T-helper 2 cell (primary cell): ENCODE measurements at places on chromosomes 2 and 18.

DNA sequence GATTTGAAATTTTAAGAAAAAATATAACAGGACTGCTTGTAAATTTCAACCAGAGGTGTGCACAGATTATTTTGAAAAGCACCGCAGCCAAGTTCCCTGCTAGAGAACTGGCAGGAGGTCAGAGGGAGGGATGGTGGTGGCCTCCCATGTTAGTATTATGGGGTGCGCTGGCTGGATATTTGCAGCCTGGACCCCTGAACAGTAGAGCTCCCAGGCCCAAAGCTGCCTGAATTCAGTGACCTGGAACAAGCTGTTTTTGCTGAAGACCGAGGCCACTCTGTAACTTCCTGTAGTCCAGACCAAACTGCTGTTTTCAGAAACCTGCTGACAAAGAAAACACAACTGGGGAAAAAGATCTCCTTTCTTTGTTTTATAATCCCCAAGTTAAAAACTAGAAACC lies 314.3 kb downstream of the TNS1 start:
- DNase-seq = no peak

DNA sequence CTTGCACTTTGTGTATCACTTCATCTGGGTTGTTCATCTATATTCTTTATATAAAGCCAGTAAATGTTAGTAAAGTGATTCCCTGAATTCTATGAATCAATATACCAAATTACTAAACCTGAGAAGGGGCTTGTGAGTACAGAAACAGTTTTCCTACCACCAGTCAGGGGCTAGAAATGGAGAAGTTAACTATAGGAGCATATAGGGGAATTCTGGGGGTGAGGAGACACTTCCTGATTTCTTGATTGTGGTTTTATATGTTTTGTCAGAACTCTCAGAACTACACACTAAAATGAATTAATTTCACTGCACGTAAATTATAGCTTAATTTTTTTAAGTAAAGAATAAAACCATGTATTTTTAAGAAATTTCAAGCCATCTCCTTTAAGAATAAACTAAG lies 93.7 kb downstream of the SESTD1 start:
- no peak for DNase-seq

- DNase-seq = no peak
Observed at GRCh38 chr18:1273469-1273868, 368.8 kb downstream of the ADCYAP1 start.

DNA sequence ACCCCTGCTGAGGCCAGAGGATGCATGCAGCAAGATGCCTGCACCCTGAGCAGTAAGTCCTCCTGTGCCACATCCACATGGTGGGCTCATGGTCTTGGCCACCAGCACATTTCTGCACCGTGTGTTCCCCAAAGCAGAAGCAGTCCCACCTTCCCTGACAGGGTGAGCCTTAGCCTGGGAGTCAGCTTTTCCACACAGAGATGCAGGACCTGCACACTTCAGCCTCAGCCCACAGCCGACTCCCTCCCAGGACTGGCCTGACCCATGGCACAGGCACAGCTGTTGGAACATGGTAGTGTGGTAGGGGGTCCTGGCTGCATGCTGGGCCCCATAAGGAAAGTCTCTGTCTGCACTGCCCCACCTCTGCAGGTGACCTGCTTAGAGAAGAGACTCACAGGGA lies 5.0 kb downstream of the SNED1 start:
- DNase-seq = no peak

GRCh38 chr2:190649035-190649797 lies at the start of gene NAB1:
Gene NAB1 (plus strand): TSS chr2:190649083. CDS start chr2:190659177, 10,094 bp downstream.
- DNase-seq = peak; percentile 61

GRCh38 chr2:62208074-62208757 lies 12.3 kb downstream of the B3GNT2 start:
- no peak for DNase-seq

DNA sequence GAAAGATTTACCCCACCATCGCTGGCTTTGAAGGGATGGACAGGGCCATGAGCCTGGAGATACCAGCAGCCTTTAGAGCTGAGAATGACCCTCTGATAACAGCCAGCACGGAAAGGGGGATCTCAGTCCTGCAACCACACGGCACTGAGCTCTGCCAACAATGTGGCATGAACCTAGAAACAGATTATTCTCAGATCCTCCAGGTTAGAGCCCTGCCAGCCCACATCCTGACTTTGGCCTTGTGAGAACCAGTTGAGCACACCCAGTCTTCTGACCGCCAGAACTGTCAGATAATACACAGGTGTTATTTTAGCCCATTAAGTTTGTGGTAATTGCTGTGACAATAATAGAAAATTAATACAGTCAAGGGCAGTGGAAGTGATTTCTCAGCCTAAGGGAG lies 9.4 kb upstream of the GNLY start:
- no peak for DNase-seq

- no peak for DNase-seq
Observed at GRCh38 chr2:28594000-28594331, 98.1 kb downstream of the PLB1 start.

DNA sequence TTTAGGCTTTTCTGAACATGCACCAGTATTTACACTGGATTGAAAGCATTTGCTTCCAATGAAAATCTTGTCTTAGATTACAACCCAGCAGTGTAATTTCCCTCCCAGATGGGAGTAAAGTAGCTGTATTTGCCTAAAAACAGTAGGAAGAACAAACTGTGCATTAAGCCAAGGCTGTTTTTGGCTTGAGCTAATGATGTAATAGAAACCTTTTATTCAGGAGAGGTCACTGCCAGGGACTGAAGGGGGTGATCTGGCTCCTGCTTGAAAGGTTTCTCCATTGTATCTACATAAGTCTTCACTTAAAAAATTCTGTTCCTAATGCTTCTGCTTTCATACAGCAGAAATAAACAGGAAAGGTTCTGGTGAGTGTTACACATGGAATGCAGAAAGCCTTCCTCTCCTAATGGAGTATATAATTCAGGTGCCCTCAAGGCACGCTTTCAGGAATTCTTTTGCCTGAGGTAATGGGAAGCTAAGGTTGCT lies 74.4 kb downstream of the MEIS1 start:
- DNase-seq = no peak

DNA sequence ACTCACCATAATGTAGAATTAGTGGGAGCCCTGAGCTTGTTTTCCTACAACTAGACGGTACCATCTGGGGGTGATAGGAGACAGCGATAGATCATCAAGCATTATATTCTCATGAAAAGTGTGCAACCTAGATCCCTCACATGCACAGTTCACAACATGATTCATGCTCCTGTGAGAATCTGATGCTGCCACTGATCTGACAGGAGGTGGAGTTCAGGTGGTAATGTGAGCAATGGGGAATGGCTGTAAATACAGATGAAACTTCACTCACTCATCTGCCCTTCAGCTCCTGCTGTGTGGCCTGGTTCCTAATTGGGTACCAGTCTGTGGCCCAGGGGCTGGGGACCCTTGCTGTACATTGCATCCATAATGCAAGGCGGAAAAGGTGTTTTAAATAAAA lies 60.7 kb downstream of the USP34 start:
- DNase-seq = no peak

GRCh38 chr2:205835923-205836322 lies 153.6 kb downstream of the NRP2 start:
- DNase-seq = no peak
